Activated CD8-positive, alpha-beta T cell treated with anti-CD3 and anti-CD28 coated beads, Interleukin-2, amount 10 ng/mL, durations not matched to agents 7 days and 5 days (primary cell): ENCODE measurements at places on chromosomes 11 and 22. TPM values are rescaled to one million over a fixed set of nuclear protein-coding genes. Genes with fewer than 3 reads are reported as not detected.

Gene OR4D5
- total RNA-seq, result not detected

Gene FEN1
- total RNA-seq, result 146 TPM

Gene CRYAB
- not detected for total RNA-seq

Gene ISX
- total RNA-seq, result not detected

- no peak for DNase-seq
These were observed 62.6 kb upstream of the SLC6A5 start for GRCh38 chr11:20536784-20537183.

DNA sequence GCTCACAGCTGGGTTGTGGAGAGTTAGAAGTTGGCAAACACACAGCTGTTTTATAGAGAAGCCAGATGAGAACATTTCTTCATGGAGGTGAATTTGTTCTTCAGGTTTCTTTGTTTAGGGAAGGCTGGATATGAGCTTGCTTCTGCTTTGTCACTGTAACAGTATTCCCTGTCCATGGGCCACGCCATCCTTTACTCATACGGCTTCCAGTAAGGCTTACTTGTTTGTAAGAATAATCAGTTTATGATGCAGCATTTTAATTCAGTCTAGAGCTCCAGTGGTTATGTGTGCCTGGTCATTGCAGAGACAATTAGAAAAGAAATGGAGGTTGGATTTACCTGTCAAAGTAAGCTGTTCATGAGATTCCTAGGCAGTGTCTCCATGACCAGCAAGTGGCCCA, 131.8 kb downstream of the TRIM44 start:
- DNase-seq, result no peak

GRCh38 chr11:132427611-132428010, 1057.2 kb downstream of the NTM start:
- no peak for DNase-seq

GRCh38 chr11:68189082-68189481, 24.0 kb downstream of the KMT5B start:
- no peak for DNase-seq

DNA sequence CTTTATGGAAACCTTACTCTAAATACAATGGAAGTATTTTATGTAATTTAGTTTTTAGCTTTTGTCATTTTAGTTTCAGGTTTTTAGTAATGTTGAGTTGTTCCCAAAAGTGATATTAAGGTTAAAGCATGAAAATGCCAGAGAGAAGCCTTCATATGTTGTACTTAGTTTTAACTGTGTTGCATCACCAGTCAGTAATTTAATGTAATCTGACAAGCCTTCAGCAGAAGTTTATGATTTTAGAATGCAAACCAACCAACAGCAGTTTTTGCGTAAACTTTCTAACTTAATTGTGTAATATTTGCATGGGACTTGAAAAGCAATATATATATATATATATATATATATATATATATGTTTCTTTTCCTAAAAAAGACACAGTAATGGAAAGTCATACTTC, 110.6 kb downstream of the MSANTD4 start:
- no peak for DNase-seq

GRCh38 chr11:3843326-3843725, 2.6 kb upstream of the RHOG start:
- no peak for DNase-seq
